ENCODE measurements at places on chromosomes 7 and 10. TPM values are rescaled to one million over a fixed set of nuclear protein-coding genes. Genes with fewer than 3 reads are reported as not detected.

DNA sequence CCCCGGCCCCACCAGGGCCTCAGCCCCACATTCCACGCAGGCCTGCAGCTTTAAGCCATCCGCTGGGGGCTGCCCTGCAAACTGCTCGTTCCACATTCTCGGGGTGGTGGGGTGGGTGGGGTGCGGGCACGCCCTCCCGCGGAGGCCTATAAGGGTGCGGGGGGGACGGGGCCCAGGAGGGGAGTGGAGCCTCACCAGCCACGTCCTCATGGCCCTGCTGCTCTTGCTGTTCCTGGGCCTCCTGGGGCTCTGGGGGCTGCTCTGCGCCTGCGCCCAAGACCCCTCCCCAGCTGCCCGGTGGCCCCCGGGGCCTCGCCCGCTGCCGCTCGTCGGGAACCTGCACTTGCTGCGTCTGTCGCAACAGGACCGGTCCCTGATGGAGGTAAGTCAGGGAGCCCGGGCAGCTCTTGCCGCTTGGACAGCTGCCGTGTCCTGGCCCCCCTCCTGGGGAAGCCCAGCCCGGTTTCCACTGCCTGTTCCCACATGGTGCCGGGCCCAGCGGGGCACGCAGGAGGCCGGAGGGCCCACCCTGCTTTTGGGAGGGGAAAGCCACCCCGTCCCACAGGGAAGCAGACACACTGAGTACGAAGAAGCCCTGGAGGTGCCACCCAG lies at the start of gene CYP2W1:
TSS of gene CYP2W1 (plus strand) at position 178 of the 612 bp plus-strand sequence. CDS start at position 209, 31 bp downstream.
- no peaks in the 10 kb centered on the region for H3K36me3 ChIP-seq
- no peak within 1 kb of the TSS for H3K27ac ChIP-seq
- H3K27me3 ChIP-seq, result no peaks in the 10 kb centered on the region
- no peak for DNase-seq

WDR11 gene
- 43.3 TPM for total RNA-seq

PAX4 gene
- not detected for total RNA-seq

SEMA3E gene
- total RNA-seq, result 2.5 TPM

TSPAN14 gene
- 64.0 TPM for total RNA-seq
